ENCODE measurements at places on chromosomes 1 and 21.

GRCh38 chr1:35661474-35661795, 20.1 kb upstream of the PSMB2 start:
- no peak for DNase-seq

DNA sequence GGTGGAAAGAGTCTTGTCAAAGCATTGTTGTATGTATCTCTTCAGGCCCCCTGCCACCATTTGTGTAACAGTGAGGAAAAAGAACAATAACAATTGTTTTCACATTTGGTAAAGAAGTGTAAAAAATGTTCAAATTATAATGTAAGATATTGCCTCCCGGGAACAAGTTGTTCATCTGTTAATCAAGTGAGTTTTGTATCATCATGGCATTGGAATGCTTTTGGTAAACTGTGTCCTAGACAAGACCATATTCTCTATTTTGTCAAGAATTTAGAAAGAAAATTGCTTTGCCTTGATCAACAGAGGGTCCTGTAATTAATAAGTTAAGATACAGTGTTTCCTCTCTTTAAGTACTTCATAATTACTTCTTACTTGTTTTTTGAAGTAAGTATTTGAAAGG, 692.0 kb upstream of the NR5A2 start:
- DNase-seq: no peak

GRCh38 chr1:59177756-59178155, 119.1 kb upstream of the FGGY start:
- DNase-seq: no peak

GRCh38 chr1:209218981-209219380, 364.5 kb upstream of the CAMK1G start:
- no peak for DNase-seq

GRCh38 chr1:161825831-161826230, 59.7 kb downstream of the ATF6 start:
- no peak for DNase-seq

GRCh38 chr1:53728702-53729455, 10.1 kb downstream of the GLIS1 start:
- no peak for DNase-seq

DNA sequence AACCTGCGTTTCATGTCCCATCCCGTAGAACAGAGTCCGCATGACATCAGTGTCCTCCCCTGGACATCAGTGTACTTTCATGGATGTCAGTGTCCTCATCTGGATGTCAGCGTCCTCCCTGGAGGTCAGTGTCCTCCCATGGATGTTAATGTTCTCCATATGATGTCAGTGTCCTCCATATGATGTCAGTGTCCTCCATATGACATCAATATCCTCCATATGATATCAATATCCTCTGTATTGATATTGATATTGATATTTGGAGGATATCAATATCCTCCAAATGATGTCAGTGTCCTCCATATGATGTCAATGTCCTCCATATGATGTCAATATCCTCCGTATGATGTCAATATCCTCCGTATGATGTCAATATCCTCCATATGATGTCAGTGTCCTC, 284.9 kb downstream of the AJAP1 start:
- no peak for DNase-seq

- DNase-seq: no peak
Measured at GRCh38 chr1:52628614-52629324, 4.2 kb upstream of the SHISAL2A start.

DNA sequence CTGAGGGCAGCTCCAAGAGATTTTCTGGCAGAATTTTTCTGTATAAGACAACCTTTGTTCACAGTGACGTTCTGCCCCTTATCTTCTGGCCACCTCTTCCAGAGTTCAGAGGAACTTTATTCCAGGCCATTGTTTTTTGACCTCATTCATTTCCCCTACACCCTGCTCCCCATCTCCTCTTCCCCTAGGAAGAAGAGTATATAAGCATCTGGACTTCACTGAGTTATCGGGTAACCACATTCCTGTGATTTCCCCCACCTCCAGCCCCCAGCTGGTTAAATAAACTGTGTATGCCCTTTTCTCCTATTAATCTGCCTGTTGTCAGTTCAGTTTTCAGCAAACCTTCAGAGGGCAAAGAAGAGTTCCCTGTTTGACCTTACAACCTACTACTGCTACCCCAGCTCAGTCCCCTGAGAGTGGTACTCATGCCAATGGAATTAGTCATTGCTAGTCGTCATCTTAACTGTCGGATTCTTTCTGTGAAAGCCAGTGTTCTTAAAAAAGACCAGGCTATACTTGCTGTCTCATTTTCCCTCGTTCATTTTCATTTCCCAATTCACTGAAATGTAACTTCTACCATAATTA, 14.3 kb upstream of the ALG14 start:
- no peak for DNase-seq

DNA sequence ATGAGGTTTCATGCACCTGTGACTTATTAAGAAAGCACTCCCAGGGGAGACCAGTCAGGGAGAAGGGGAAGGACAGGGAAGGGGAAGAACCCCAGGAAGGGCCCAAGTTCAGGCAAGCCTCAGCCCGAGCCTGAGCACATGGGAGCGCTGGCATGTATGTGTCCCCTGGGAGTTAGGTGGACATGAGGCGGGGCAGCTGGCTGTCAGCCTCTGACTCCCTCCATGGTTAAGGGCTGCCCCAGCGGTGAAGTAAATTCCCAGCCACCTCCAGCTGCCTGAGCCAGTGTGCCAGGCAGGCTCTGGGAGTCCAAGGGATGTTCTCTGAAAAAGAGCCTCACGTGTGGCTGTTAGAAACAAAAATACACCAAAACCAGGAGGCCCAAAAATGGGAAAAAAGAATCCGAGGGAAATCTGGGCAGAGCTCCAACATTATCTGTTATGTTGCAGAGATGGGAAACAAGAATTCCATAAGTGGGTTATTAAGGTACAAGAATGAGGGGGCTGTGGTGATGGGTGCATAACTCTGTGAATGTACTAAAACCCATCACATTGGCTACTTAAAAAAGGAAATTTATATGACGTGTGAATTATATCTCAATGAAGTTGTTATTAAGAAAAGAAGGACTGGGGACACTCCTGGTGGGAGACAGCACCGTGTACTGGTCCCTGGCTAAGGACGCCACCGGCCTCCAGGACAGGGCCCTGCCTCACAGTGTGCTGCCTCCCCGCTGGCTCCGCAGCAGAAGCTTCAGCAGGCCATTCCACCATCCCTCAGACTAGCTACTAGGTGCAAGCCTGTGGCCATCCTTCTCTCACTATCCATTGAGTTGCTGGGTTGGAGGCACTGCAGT, 18.7 kb downstream of the DMRTB1 start:
- no peak for DNase-seq

DNA sequence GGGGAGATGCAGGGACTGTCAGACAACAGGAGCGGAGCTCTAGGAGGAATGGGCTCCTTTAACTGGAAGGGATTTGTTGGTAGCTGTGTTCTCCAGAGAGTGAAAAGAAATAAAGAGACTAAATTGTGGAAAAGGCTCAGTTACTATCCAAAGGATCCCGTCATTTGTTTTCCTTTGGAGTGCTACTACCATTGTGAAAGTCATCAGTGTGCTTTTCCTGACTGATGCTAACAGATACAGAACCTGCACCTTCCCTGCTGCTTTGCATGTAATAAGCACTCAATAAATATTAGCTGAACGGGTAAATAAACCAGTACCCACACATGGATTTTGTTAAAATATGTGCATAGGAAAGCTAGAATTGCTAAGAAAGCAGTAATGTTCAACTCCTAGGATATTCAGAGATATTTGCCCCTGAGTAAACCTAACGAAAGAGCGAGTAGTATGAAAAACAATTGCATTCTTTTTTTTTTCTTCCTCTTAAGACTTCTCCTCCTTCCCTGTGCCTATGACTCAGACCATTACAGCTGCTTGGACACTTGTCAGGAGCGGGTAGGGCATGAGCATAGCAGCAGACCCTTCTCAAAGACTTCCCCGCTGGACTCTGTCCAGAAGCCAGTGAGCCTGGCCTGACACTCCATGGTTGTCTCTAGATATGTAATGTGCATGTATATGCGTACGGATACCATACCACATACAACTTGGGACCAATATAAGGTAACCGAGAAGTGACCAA, 41.7 kb downstream of the PTGFRN start:
- DNase-seq: no peak

GRCh38 chr1:228889289-228889688, 154.0 kb downstream of the RHOU start:
- no peak for DNase-seq

DNA sequence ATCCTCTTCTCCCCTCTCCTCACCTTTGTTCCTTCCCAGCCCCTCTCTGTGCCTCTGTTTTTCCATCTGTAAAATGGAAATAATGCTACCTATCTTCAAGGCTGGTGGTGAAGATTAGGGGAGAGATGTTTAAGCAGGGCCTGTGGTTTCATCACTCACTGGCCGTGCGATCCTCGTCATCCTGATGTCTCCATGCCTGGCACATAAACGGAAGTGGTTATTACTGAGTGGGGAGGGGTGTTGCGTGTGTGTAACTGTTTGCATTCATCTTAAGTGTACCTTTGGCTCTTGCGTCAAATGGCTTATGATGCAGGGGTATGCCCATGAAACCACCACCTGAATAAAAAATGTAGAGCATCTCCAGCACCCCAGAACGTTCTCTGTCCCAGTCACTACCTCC, 17.2 kb upstream of the C1QA start:
- DNase-seq: no peak

DNA sequence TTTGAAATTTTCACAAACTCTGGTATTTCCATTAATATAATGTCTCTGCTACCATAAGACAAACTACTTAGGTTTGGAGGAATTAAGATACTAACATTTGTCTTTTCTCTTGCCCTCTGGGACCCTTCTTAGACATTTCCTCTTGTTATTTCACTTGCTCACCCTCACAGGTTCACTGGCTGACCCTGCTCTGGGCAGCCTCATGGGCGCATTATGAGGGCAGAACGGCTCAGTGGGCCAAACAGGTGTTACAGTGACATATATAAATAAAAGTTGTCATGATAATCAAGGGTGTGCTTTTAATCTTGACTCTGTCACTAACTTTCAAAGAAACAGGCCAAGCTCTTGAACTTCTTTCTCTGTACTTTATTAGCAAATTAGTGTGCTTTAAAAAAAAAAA, 46.5 kb downstream of the ZNHIT6 start:
- DNase-seq: no peak

GRCh38 chr1:65267683-65268082, 41.7 kb upstream of the DNAJC6 start:
- DNase-seq: no peak

DNA sequence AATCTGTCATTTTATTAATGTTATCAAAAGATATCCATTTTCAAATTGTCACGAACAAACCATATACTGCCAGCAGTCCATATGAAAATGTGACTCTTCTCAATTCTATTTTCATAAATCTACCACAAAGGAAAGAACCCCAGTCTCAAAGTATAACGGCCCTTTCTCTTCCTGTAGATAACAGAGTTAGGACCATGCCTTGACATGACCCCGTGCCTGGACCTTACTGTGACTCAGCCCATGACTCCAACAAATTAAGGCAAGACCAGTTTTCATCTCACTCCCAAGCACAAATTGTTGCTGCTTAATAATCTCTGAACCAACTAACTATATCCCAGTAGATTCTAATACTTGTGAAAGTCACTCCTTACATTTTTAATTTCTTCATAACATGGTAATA, 124.4 kb upstream of the NFIA start:
- no peak for DNase-seq

GRCh38 chr1:217078078-217078690, 355.0 kb upstream of the ESRRG start:
- no peak for DNase-seq

GRCh38 chr1:61588736-61589672, 135.9 kb downstream of the TM2D1 start:
- no peak for DNase-seq

Data from RWPE2 (cell line).